ENCODE measurements at places on chromosomes 5 and 9. TPM values are rescaled to one million over a fixed set of nuclear protein-coding genes. Genes with fewer than 3 reads are reported as not detected.

The ADAMTSL2 gene
- total RNA-seq = 0.64 TPM

DNA sequence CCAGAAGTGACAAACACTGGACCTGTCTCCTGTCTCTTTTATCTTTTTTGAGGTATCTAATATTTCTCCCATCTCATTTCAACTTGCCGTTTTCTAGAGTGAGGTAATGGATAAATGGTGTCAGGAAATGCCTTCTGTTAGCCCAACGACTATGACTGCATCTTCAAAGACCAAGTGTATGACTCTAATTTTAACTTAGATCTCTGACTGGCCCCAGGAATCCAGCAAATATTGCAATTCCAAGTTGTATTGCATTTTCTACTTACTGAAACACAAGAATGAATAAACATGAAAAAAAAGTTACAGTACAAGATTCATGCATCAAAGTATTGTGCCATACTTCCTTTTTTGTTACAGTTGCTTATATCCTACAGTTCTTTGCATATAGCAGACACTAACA lies 26.3 kb downstream of the SLC28A3 start:
- no peak for DNase-seq

GRCh38 chr5:138632900-138633489 lies 57.8 kb upstream of the HSPA9 start:
- DNase-seq = peak; percentile 83

DNA sequence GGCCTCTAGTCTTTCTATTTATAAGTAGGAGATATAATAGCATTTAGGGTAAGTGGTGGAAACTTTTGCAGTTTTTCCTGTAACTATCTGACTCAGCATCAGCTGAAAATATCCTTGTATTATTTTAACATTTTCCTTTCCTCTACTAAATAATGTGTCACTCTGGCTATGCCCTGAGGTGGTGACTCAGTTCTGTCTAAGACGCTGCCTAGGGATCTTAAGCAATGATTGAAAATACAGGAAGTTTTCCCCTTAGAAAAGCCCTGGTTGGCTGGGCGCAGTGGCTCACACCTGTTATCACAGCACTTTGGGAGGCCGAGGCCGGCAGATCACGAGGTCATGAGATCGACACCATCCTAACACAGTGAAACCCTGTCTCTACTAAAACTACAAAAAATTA lies 9.3 kb upstream of the EDIL3 start:
- DNase-seq = no peak

GRCh38 chr9:18692268-18692667 lies 218.3 kb downstream of the ADAMTSL1 start:
- no peak for DNase-seq

- DNase-seq = peak; percentile 37
These were observed 665.5 kb upstream of the ZNF608 start for GRCh38 chr5:125411744-125412560.

The PCDHGB5 gene
- 9.7 TPM for total RNA-seq

- DNase-seq = no peak
These were observed 35.4 kb upstream of the MSH3 start for GRCh38 chr5:80619086-80619485.
